ENCODE measurements at places on chromosomes 4 and X.

DNA sequence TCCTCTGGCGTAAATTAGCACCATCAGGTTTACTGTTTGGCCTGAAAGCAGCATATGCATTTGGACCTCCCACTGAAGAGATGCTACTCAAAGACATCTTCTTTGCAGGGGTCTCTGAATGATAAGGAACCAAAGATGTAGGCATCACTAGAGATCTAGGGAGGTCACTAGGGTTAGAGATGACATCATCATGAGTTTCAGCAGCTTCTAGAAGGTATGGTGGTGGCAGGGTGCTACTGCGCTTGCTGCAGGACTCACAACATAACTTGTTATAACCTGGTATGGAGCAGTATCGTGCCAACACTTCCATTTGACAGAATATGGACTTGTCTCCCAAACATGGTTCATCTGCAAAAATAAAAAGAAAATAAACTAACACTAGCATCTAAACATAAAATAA, 251.6 kb downstream of the NPFFR2 start:
- DNase-seq: no peak

DNA sequence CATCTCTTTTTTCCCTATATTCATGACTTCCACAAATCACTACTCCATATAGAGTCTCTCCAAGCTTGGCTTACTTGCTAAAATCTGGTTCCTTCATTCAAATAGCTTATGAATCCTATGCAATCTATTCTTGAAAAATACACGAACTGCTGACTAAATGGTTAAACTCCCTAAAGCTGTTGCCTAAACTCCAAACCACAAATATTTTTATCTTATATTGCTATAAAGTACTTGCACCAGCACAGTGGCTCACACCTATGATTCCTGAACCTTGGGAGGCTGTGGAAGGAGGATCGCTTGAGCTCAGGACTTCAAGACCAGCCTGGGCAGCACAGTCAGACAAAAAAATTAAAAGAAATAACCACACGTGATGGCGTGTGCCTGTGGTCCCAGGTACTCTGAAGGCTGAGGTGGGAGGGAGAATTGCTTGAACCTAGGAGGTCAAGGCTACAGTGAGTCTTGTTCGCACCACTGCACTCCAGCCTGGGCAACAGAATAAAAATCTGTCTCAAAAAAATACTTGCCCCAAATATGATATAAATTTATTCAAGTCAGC, 2.2 kb downstream of the FBXO8 start:
- no peak for DNase-seq

DNA sequence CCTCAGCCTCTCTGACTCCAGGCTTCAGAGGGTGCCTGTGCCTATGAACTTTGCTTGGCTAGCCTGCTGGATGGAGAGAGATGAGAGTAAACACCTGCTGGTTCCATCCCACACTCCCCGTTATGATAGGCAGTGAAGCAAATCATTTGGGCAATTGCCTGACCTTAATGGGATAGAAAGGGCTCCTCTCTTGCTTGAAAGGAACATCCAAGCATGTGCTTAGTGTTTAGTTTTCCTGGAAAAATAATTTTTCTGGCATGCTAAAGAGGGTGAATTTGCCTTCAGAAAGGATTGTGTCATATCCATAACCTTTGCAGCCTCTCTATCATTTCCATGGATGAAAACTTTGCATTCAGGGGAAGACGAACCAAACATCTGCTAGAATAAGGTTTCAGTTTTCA, 10.8 kb downstream of the PLAC1 start:
- no peak for DNase-seq

DNA sequence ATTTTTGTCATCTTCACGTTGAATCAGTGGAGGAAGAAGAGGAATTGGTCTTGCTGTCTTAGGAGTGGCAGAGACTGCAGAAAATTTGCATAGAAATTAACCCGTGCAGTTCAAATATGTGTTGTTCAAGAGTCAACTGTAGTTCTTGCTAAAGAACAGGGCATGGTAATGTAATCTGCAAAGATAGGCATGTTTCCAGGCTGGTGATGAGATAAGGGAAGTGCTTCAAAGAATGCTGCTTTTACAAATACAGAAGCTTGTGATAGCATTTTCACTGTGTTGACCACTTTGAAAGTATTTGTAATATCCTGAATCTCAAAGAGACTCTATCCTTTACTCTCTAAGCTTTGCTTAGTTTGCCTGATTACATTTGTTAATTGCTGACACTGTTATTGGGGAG, 60.1 kb downstream of the PRRG1 start:
- no peak for DNase-seq

DNA sequence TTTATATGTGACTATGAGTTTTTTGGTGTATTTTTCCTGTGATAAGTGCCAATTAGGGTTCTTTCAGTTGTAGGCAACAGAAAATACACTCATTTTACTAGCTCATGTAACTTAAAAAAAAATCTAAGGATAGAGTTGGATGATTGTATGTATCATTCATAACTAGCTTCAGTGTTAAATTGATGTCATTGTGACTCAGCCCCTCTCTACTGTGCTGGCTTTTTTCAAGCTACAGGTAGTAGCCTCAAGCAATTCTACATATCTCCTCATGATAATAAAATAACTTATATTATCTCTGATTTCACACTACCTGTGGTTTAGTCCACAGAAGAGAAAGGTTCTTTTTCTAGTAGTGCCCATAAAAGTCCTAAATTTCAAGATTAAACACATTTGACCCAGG, 11.9 kb downstream of the WDR17 start:
- DNase-seq: no peak

DNA sequence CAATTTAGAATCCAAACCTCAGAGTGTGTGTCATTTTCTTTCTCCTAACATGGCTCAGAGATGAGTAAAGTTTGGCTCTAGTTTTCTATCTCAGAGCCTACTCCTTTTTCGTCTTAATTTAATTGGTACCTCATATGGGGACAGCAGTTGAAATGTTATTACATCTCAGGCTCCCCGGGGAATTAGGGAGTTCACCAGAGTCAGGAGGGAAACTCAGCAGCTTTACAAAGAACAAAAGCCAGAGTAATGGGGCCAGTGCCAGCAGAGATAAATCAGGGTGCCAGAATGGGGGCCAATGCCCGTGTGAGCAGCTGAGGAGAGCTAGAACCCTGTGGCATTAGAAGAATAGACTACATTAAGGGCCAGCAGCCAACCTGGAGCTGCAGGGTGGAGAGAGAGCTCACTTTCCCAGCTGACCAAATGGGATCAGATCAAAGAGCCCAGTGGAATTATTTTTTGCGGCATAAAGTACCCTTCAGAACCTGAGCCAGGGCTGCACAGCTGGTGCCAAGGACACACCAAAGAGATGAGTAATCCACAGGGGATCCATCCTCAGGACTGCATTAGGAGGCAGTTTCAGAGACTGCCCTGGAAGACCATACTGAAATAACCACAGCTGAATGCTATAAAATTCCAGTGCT, 207.1 kb upstream of the DKK2 start:
- DNase-seq: no peak

GRCh38 chr4:106738121-106738520, 298.0 kb downstream of the DKK2 start:
- no peak for DNase-seq
